ENCODE measurements at places on chromosomes 6 and 20.

DNA sequence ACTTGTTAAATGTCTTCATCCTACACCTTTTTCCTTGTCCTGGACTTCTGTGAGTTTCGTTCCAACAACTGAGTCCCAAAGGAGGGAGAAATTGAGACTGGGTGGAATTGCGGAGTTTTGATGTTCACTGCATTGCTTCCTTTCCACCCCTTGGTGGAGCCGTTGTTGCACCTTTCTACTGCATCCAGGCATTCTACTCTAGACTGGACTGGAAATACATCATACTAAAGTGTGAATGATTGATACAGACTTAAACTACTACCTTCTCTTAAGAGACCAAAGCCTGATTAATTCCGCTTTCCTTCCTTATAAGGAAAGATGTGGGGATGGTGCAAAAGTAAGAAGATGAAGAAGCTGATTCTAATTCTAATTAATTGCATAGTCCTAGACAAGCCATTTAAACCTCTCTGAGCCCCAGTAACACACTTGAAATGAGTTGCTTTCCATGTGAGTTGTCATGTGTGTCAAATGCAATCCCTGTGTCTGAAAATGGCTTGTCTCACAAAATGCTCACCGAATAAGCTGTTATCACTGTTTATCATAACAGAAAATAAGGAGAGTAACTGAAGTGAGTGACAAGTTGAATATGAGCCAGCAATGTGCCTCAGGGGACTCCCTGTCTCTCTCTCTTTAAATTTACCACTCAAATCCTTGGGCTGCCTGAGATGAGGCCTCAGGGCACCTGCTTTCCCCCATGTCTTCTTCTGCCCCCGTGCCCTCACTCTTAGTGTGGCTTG lies 338.3 kb upstream of the CHD6 start:
- peak; percentile 36 for DNase-seq

DNA sequence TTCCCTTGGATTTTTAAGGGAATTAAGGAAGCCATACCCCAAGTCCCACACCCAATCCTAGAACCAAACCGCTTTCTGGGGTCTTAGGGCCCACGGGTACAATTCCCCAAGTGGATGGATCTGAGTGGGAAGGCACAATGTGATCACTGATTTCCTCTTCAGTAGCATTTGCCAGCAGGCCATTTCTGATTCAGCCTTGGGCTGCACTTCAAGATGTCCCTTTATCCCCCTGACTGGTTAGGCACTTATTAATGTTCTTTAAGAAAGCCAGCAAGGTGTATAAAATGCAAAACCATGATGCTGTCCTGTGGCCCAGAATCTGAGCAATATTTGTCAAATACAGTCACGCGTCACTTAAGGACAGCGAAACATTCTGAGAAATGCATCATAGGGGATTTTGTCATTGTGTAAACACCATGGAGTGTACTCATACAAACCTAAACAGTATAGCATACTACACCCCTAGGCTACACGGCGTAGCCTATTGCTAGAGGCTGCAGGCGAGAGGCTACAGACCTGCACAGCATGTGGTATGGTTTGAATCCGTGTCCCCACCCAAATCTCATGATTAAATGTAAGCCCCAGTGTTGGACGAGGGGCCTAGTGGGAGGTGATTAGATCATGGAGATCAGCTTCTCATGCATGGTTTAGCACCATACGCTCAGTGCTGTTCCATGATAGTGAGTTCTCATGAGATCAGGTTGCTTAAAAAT lies 234.2 kb downstream of the NRN1 start:
- no peak for DNase-seq

- peak; percentile 61 for DNase-seq
These were observed 982 bp downstream of the HECA start for GRCh38 chr6:139135578-139136545.

GRCh38 chr6:8588176-8588575 lies 152.8 kb upstream of the SLC35B3 start:
- DNase-seq = no peak

DNA sequence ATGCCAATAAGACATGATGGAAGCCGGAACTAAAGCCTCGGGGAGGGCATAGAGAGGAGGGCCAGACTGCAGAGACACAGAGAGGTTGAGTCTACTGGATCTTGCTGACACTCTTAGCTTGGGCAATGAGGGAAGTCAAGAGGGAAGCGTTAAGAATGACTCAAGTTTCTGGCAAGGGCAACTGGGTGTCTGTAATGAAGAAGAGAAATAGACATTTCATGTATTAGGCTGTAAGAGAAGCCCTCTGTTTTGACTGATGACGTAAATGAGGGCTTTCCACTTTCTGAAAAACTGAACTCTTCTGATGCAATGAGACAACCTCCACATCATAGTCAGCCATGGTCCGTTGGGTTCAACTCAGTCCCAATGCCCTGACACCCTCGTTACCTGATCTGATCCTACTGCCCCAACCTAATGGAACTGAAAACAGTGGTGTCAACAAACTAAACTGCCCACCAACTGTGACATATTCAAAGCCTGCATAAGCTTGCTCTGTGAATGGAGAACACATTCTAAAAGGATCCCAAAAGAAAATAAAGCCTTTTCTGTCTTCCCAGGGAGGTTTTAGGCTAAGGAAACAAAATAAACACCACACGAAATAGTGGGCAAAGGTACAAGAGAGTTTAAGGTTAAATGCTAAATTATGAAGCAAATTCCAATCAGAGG lies 45.8 kb upstream of the PNRC1 start:
- no peak for DNase-seq

DNA sequence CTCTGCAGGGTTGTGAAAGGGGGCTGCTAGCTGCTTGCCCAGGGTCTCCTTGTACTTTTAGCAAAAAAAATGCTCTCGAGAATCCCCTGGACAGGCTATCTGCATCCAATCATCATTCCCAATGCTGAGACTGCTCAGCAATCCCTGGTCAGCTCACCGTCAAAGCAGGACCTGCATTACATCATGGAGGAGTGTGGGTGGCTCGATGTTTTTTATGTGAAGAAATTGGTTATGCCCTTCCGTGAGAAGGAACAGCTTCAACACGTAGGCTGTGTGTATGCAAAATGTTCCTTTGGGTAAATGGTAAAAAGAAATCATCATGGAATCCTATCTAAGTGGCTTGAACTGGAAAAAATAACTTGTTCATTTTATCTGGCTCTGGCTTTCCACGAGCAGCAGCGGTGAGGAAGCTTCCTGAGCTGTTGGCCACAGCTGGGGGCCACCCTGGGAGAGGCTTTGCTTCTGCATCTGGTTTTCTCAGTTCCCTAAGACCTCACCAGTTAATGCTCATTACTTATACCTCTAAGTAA lies 111.4 kb downstream of the FYN start:
- no peak for DNase-seq

GRCh38 chr6:52745764-52746201 lies 17.5 kb downstream of the GSTA2 start:
- no peak for DNase-seq

DNA sequence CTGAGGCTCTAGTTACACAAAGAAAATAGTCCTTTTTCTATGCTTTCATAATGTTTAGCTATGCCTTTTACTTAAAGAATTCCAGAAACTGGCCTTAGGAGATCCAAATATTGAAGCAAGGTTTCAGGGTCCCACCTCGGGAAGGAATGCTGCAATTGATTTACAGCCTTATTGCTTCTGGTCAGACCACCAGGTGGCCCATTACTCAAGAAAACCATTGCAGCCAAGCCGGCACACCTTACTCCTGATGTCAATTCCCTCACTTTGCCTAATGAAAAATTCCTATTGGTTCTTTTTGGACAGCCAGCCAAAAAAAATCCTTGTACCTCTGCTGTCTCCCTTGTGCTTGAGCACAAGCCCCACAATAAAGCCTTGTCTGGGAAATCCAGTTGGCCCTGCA lies 173.9 kb downstream of the LMBRD1 start:
- no peak for DNase-seq

DNA sequence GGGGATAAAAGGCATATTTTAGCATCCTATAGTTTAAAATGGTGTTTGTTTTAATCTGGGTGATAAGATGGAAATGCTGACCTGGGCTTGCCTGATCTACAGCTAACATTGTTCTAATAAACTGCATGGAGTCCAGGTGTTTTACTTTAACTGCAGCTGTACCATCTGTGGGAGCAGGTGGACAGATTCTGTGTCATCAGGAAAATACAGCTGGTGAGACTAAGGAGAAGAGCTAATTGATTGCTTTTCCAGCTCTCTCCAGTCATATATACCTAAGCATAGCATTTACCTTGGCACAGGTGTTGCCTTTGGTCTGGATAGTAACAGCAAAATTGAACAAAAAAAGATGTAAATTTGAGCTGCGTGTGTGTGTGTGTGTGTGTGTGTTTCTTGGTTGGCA lies 31.6 kb downstream of the CBFA2T2 start:
- DNase-seq = peak; percentile 22

DNA sequence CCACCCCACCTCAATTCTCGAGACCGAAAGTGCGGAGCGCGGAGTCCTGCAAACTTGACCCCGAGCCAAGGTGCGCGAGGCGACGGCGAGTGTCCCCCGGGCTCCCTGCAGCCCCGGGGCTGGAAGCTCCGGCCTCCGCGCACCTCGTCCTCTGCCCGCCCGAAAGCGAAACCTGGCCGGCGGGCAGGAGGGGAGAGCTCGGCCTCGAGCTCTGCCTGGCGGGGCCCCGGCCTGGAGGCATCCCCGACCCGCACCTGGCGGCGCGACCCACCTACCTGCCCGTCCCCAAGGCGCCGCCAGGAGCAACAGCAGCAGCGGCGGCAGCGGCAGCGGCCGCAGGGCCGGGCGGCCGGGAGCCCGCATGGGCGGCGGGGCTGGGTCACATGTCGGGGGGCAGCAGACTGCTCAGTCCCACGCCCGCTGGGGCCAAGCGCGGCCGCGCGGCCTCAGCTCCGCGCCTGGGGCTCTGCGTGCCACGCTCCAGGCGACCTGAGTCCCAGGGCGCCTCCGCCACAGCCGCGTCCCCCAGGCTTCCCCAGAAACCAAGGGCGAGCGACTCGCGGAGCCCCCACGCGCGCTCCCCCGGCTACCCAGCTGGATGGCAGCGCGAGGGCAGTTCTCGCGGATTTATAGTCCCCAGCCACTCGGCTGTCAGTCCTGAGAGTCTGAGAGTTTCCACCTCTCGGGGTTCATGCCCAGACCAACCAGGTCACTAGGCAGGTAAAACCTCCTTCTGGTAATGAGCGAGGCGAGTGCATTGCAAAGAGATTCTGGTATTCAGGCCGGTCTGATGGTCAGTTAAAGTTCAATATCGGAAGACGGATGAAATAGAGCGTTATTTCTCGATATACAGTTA lies at the start of gene IL20RA:
Gene IL20RA, minus strand, starts transcription at position 600 of the 856 bp plus-strand sequence. Its CDS starts 237 bp downstream, at position 363.
- peak; percentile 28 for DNase-seq

DNA sequence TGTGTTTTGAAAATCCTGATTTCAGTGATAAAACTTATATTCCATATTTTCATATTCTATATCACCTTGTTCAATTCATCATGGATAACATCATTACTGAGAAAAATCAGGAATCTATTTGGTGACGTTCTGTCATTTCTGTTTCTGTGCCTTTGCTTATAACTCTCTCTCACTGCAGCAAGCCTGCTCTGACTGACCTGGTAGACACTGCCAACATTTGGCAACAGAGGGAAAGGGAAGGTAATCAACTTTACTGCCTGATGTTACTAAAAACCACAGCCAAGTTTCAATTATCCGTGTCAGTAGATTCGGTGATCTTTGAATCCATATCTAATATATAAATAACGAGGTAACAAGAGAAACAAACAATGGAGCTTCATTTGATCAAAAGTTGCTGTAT lies 501.9 kb downstream of the LMBRD1 start:
- no peak for DNase-seq

- peak; percentile 91 for DNase-seq
These were observed 1.9 kb downstream of the SLC32A1 start for GRCh38 chr20:38725931-38726803.

- DNase-seq = peak; percentile 90
These were observed 2.2 kb downstream of the NOL4L start for GRCh38 chr20:32582659-32583580.

GRCh38 chr20:32547753-32548034 lies 37.4 kb downstream of the NOL4L start:
- DNase-seq = no peak

DNA sequence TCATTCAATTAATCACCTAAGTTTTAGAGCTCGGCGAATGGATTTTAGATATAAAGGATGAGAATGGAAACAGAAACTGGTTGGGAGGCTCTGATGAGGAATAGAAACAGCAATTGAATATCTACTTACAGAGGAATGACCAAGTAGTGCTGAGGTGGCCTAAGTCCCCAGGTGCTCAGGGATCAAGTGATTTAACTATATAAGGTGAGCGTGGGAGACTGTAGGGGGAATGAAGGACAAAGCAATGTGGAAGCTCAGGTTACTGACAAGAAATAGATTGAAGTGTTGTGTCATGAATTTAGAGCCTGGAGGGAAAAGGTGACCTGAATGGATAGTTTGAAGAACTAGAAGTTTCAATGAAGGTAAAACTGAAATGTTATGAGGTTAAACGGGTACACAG lies 495.4 kb upstream of the SOX4 start:
- no peak for DNase-seq

- no peak for DNase-seq
These were observed 156.9 kb downstream of the MAFB start for GRCh38 chr20:40532103-40532502.

DNA sequence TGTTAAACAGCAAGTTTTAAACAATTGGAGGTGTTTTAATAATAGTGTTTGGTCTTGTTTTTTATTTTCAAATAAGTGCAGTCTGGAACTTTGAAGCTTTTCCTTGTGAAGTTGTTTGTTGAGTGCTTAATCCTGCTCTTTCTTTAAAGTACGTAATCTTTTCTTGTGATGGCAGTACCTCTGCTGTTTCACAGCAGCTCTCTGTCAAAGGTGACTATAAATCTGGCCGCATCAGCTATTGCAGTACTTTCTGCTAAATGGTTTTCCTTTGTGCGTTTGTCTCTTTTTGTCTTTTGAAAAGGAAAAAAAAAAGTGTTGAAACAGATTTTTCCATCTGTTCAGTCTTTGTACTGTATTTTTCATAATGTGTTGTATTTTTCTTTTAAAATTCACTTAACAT lies 12.7 kb downstream of the STXBP5 start:
- DNase-seq = no peak

DNA sequence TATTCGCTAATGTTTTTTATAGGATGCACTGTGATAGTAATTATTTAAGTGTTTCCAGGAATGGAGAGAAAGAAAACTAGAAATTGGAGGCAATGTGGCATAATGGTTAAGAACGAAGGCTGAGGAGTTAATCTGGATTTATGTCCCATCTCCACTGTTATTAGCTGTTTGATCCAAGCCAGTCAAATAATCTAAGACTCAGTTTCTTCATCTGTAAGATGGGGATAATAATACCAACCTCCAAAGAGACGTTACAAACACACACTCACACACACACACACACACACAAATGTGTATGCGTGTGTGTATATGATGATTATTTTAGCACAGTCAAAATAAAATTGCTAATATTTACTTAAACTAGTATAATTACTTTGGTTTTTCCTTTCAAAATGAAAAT lies 36.9 kb upstream of the TPD52L1 start:
- no peak for DNase-seq

GRCh38 chr20:47191956-47192355 lies 164.5 kb downstream of the ZMYND8 start:
- DNase-seq = no peak

- no peak for DNase-seq
These were observed 48.2 kb downstream of the CENPW start for GRCh38 chr6:126388104-126388598.

Measured in glutamatergic neuron (in vitro differentiated cells).